ENCODE measurements at places on chromosomes 7 and 10.

GRCh38 chr7:70263471-70264255 is 665.4 kb downstream of the AUTS2 start:
- no peak for DNase-seq

DNA sequence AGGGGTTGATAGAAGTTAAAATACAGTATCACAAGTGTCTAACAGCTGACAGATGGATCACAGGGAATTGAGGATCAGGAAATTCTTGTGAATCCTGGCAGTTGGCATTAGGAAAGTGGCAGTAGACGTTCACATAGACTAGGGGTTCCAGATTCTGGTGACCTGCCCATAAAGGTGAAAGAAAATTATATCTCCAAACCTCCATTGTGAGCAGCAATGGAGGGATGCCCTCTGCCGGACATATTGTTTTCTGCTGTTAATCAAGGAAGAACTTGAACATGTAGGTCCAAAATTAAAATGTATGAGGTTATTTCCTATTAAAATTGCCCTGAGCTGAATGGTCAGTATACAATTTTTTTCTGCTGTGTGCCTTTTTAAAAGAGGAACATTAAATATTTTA is 5.1 kb downstream of the NME8 start:
- DNase-seq, result no peak

DNA sequence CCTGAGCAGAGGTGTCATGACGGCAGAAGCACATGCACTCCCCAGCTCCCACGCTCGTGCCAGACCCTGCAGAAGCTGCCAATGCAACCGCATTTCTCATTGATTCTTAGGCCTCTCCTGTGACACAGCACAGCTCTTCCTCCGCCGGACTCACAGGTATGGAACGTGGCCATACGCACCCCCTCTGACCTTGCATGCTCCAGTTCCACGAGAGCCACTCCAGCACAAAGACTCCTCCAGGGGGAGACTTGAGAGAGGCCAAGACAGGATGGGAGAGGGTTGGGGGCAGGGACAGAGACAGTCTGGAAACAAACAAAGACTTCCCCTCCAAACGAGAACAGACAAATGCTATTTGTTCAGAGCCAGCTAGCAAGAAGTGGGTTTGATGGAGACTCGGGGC is 124.3 kb upstream of the PPP2R2D start:
- no peak for DNase-seq

DNA sequence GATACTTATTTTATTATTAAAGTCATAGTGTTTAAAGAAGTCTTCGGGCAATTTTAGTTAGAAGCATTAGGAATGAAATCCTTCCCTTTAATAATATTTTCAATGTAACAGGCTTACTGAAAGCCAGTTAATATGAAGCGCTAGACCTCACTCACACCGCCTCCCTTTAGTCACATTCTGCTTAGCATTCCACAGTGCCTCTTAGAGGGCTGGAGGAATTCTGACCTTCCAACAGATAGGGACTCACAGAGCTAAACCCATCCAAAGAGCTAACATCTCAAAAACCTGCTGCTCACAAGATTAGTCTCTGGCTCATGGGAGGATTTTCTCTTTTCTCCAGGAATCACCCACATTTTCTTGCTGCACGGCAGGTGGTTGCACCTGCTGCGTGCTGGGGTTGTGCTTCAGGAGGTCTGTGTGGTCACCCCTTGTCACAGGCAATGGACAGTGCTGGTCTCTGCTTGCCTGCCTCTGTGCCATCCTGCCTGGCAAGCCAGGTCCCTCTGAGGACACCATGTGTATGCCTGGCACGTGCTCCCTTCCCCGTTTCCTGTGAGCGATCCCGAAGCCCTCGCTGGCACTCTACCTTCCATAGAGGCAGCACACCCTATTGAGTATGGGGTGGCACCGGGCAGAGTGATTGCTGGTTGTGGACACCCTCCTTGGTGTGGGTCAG is 91.8 kb downstream of the KLF6 start:
- no peak for DNase-seq

GRCh38 chr10:49534670-49535381 is 4.1 kb downstream of the ERCC6 start:
- DNase-seq, result no peak

- DNase-seq, result no peak
These were observed 84.9 kb downstream of the TCERG1L start for GRCh38 chr10:131226446-131227162.

DNA sequence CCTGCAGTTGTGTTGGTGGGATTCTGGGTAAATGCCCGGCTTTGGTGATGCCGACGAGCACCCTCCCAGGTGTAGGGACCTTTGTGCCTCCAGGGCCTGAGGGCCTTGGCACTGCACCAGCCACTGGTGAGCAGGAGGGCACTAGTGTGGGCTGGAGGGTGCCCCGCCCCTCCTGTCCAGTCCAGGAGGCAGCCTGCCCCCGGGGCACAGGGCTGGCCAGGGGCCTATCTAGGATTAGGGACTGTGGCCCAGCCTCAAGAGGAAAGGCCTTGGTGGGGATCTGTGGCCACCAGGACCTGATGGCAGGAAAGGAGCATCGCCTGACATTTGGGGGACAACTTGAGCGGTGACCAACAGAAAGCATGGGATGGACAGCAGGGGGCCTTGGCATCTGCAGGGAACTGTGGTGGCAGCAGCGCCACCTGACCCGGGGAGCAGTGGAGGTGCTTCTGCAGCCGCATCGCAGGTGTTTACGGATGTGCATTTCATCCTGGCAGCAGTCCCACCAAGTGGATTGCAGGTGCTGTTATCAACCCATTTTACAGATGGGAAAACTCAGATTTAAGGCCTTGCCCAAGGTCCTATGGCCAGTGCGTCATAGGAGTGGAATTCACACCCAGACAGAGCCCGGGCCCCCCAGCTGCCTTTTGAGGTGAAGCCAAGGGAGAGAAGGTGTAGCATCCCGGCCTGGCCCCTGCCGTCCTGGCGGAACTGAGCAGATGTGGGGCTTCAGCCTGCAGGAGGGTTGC is 11.1 kb downstream of the ZNF316 start:
- no peak for DNase-seq
